AG08395 (cell line): ENCODE measurements at places on chromosomes 11 and 22.

DNA sequence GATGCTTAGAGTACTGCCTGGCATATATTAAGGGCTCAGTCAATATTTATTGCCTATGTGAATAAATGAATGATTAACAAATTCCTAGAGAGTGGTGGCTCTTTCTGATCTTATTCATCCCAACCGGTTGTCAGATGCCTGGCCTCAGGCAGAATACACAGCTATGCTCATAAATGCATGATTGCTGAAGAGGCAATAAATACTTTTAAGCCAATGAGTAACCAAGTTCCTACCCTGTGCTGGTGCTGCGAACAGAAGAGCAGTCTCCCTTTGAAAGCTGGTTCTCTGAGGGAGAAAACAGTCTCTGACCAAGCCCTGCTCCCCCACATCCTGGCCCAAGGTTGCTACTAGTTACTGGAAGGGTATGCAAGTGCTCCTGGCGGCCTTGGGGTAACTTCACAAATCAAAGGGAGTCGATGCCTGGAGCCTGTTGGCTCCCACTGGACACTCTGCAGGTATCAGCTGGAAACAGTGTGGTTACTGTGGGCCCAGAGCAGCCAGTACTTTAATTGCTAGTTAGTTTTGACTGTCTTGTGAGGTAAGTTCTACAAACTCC is 2.8 kb downstream of the USH1C start:
- no peak for DNase-seq

GRCh38 chr11:66216911-66217310 is 51.5 kb upstream of the RAB1B start:
- no peak for DNase-seq

GRCh38 chr11:128735935-128736605 is 42.2 kb downstream of the FLI1 start:
- DNase-seq = no peak

DNA sequence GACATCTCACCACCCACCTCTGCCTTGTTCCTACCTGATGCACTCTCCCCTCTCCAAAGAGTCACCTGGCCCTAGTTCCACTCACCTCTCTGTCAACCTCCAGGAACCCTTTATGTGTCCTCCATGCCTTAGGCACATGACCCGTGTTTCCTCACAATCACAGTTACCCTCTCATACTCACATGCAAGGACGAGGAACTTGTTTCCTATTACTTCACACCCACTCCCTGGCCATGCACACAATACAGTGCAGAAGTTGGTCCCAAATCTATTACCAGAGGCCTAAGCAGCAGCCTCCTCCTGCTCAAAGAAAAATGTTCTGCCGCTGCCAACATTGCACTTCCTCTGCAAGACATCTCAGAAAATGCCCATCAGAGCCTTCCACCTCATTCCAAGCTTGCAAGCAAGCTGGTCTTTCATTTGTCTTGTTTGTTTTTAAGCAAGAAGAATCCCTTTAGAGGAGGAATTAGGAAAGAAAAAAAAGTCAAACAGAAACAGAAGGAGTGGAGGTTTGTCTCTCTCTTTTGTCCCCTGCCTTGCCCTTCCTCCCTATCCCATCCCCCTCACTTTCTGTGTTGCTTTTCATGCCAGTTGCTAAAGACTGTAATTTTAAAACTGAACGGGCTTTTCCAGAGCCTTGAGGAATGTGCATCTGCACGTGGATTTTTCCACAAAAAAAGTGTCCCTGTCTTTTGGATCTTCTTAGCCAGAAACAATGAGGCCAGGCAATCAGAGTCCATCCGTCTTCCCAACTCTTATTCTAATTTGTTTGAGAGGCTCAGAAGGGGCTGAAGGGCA is 63.4 kb downstream of the KCNJ1 start:
- DNase-seq = no peak

- DNase-seq = no peak
Observed at GRCh38 chr11:95337972-95338429, 107.0 kb upstream of the SESN3 start.

DNA sequence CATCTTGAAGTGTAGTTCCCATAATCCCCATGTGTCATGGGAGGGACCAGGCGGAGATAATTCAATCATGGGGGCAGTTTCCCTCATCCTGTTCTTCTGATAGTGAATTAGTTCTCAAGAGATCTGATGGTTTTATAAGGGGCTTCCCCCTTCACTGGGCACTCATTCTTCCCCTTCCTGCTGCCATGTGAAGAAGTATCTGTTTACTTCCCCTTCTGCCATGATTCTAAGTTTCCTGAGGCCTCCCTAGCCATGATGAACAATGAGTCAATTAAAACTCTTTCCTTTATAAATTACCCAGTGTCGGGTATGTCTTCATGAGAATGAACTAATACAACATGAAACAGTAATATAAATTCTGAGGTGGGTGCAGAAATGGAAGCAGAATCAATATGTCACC is 12.1 kb upstream of the SPTBN2 start:
- no peak for DNase-seq

GRCh38 chr11:94650756-94651155 is 83.6 kb downstream of the PIWIL4 start:
- DNase-seq = peak; percentile 93

- DNase-seq = no peak
Observed at GRCh38 chr11:116695657-116696254, 77.0 kb downstream of the BUD13 start.

DNA sequence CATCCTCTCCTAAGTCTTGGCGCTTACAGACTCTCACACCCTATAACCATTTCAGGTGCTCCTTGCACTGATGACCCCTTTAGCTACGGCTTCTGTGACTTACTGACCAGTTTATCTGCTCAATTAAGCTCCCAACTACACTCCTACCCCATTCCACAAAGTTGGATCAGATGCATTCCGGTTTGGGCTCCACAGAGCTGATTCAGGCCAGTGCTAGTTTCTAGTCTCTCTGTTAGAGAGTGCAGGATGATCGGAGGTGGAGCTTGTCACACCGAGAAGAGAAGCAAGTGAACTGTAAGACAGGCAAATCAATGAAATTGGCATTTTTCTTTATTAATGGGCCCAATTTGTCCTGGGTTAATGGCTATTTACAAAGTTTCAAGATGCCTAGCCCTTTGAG is 436.8 kb upstream of the CADM1 start:
- DNase-seq = no peak

DNA sequence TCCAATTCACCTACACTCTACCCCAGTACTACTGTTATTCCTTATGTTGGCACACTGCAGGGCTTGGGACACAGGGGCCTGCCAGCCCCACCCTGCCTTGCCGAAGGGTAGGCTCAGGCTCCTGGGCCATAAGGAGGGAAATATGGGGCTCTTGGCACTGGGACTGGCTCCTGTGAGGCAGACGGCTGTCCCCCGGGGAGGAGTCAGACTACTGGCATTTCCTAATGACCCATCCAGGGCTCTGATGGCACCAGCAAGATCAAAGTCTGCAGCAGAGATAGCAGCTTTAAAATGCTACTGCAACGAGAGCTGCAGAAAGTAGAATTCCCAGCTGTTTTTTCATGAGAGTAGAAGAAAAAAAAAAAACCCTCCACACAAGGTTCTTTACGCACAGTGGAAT is 42.2 kb upstream of the CYP2D6 start:
- DNase-seq = peak; percentile 68

- DNase-seq = no peak
Observed at GRCh38 chr22:25492162-25492561, 72.3 kb upstream of the GRK3 start.

GRCh38 chr22:47267513-47268282 is 505.2 kb downstream of the TBC1D22A start:
- DNase-seq = no peak

DNA sequence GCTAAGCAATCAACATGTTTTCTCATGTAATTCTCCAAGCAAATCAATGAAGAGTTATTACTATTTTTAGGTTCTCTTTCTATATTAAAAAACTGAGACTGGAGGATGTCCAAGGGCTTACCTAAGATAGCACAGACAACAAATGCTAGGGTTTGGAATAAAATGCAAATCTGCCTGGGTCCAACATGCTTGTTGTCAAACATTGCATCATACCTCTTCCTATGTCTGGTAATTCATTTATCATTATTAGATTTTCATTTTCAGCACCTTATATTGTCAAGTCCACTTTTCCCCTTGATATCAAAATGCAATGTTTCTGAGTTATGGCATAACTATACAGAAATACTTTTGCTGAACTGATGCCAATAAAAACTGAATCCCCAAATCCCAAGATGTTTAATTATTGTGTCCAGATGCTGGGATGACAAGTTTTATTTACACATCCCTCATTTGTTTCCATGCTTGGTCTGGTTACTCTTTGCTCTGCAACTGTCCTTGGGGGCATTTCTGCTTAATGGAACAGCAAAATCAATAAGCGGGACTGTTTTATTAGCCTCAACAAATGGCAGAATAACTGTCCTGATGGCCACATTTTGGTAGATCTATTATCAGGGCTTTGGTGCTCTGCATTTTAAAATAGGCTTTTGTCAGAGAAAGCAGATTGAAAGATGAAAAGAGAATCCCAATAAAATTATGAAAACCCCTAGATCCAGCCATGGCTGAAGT is 86.0 kb downstream of the C11orf87 start:
- DNase-seq = no peak

DNA sequence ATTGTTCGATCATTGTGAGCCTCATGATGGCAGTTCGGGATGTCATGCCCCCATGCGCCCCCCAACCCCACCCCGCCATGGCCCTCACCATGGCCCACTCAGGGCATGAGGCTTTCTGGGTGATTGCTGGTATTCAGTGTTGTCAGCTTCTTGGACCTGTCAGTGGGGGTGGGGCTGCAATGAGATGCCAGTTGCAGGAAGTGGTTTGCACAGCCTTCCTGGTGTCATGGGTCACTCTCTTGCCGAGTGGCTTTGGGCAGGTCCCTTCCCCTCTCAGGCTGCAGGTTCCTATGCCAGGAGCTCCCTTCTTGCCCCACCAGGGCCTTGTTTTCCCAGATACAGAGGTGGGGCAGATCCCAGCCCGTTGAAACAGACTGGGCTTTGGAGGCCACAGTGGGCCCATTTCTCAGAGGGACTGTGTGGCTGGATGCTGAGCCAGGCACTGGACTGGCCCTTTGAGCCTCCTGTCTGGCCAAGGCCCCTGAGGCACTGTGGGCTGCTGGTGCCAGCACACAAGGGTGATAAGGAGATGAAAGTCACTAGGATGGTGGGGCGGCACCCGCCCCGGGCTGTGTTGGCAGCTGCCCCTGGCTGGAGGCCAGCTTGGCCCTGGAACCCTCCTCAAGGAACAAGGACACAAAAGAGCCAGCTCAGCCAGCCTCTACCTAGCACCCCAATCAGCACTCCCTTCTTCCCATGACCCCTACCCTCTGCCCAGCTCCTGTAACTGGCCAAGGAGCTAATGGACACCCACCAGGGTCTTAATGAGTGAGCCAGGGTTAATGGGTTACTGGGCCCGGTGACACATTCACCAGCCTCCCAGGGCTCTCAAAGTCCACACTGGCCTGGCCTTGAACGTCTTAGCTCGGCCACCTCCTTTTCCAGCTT is 1.5 kb upstream of the GGT1 start:
- DNase-seq = no peak

- no peak for DNase-seq
Observed at GRCh38 chr11:81707881-81708280, 1025.8 kb downstream of the FAM181B start.

DNA sequence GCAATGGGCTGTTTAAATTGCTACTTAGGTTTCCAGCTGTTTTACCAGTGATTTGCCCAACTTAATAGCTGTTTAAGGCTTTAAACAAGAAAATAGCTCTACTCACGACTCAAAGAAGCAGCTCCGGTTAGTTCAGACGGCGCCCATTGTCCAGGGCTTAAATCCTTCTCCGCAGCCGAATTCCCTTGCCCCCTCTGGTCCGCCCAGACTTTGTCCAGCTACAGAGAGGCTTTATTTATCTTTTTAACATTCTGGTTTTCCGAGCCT is 20.9 kb upstream of the SCUBE1 start:
- no peak for DNase-seq

DNA sequence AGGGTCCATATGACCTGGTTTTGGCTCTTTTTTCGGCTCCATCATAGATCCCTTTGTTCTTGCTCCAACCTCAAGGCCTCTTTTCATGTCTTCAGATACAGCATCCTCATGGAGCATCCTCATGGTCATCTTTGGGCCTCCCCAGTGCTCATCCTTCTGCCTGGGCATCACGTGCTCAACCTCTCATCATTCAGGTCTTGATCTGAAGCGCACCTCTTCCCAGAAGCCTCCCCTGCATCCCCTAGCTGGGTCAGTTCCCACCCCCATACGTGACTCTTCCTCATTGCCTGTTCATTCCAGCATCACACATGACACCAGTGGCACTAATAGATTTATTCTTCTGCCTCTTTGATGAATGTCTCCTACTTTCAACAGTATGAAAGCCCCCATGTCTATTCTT is 192.2 kb downstream of the MIAT start:
- DNase-seq = no peak

DNA sequence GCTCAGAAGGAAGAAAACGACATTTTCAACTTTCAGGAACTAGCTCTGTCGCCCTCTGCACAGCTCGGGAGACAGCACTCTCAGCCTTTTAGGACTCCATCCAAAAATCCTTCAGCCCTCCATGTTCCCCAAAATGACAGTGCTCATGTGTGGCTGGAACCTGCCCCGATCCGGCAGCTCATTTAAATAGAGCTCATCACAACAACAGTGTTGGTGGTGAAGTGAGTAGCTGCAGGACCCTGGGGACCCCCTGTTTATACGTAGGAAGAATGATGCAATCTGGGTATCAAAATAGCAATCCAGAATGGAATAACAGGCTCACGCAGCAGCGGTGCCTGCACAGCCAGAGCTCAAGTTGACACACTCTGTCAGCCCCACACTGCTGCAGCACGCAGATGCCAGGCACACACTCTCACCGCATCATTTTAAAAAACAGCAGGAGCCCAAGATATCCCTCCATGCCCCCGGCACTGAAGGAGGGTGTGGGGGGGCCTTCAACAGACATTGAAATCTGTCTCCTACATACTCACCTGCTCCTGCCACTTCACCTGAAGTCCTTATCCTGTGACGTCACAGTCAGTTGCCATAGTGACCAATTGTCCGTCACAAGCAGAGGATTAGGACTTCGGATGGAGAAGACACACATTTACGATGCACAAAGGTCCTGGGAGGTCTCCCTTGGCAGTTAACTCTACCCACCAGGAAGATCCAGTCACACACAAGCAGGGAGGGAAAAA is 24.0 kb downstream of the TRIM66 start:
- DNase-seq = no peak

- DNase-seq = no peak
Observed at GRCh38 chr11:134413043-134413825, 1.2 kb upstream of the B3GAT1 start.

DNA sequence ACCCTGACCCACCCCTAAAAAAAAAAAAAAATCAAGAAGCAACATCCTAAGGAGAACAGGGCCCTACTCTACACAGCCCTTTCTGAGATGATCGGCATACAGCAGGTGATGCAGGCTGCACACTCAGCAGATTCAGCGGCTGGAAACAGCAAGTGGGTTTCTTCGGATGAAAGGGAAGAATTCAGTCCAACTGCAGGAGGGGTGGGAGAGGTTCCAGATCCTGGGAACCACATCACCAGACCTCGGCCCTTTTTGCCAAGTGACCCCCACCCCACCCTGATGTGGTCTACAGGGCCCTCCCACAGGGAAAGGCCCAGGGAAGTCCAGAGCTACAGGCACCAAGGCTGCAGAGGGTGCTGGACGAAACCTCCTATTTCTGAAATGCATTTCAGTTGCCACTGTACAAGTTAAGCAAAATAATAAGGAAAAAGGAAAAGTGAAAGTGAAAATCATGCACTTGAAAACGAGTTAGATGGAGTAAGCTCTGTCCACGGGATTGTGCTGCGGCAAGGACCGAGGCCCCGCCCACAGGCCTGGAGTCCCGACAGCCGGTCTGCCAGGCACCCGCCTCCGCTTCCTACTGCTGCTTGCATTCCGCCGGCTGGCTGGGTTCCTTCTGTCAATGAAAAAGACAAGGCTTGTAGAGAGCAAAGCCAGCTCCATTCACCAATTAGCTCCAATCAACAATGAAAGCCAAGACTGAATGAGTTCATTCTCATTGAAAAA is 16.0 kb upstream of the PHLDA2 start:
- peak; percentile 90 for DNase-seq
